COLO829 (cell line): ENCODE measurements at places on chromosomes 4 and X.
A peak's percentile ranks its signal among the peaks of the same experiment; 100 is the strongest.

DNA sequence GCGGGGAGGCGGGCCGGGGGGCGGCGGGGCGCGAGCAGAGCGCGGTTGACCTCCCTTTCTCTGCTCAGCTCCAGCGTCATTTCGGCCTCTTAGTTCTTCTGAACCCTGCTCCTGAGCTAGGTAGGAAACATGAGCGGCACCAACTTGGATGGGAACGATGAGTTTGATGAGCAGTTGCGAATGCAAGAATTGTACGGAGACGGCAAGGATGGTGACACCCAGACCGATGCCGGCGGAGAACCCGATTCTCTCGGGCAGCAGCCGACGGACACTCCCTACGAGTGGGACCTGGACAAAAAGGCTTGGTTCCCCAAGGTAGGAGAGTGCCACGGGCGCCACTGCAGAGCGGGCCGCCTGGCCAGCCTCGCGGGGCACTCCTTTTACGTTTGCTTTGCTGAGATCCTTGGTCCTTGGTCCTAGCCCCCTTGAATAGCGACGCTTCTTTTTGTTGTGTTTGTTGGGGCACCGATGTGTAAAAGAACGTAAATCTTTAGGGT is at the start of gene HTATSF1:
HTATSF1 (plus strand) TSS at position 37 of the 497 bp plus-strand sequence; CDS start at position 130, 93 bp downstream.
- DNase-seq, result no peak

GRCh38 chrX:133555782-133556458 is 140.6 kb upstream of the GPC4 start:
- no peak for DNase-seq

- DNase-seq, result peak; percentile 20
Observed at GRCh38 chr4:145097331-145097820, 620 bp downstream of the ANAPC10 start.

DNA sequence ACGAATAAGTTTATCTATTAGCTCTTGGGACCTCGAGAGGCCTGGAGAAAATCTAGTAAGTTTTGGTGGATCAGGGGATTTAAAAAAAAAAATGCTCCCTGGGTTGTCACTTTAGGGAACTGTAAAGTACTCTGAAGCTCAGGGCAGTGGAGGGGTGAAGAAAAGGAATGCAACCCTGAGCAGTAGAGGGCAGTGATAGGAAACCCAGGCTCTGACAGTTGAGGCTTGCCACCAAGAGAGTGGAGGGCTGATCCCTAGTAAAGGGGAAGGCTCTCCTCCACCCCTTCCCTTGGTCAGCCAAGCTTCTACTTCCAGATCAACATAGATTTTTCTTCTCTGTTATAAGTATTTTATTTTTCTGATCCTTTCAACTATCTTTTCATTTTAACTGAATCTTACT is 73.1 kb downstream of the FBXO8 start:
- DNase-seq, result no peak

DNA sequence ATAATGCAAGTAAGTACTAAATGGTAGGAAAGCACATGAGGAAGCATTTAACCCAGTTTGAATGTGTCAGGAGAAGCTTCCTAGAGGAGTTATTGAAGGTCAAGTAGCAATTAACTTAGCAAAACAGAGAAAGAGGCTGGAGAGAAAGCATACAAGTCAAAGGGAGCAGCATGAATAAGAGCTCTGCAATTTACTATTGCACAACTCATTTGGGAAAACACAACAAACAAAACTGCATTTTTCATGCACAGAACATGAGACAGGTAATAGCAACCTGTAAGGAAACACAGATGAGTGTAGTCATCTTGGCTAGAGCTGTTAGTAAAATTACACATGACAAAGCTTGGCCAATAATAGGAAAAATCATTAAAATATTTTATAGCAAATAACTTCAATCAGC is 538.1 kb downstream of the PPP4R3C start:
- DNase-seq, result no peak

- peak; percentile 64 for DNase-seq
Observed at GRCh38 chr4:145083891-145084605, 13.9 kb downstream of the ANAPC10 start.

DNA sequence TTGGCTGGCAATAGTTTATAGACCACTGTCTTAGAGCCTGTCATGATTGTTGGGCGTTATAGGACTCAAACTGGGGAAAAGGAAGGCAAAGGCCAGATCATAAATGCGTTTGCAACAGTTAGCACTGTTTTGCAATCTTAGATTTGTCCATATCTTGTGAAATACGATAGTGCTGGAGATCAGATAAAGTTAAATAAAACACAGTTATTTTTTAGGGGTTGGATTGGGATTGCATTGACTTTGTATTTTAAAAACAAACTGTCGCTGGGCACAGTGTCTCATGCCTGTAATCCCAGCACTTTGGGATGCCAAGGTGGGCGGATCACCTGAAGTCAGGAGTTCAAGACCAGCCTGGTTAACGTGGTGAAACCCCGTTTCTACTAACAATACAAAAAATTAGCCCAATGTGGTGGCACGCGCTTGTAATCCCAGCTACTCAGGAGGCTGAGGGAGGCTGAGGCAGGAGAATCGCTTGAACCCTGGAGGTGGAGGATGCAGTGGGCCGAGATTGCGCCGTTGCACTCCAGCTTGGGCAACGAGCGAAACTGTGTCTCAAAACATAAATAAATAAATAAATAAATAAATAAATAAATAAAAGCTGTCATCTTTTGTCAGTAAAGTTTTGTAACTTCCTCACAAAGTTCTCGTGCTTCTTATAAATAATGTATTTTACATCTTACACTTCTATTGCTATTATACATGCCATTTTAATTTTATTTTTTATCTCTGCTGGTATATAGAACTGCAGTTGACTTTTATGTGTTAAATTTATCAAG is 117.2 kb downstream of the KDM6A start:
- DNase-seq, result no peak

DNA sequence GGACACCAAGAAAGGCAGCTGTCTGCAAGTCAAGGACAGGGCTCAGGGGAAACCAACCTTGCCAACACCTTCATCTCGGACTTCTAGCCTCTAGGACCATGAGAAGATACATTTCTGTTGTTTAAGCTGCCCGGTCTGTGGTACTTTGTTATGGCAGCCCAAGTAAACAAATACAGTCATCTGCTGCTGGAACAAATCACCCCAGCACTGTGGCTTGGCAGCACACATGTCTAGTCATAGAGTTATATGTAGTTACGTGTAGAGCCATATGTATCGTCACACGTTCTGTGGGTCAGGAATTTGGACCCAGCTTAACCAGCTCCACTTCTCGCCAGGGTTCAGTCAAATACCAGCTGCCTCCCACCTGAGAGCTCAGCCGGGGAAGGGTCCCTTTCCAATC is 2.5 kb downstream of the HTT-AS start:
- DNase-seq, result no peak

DNA sequence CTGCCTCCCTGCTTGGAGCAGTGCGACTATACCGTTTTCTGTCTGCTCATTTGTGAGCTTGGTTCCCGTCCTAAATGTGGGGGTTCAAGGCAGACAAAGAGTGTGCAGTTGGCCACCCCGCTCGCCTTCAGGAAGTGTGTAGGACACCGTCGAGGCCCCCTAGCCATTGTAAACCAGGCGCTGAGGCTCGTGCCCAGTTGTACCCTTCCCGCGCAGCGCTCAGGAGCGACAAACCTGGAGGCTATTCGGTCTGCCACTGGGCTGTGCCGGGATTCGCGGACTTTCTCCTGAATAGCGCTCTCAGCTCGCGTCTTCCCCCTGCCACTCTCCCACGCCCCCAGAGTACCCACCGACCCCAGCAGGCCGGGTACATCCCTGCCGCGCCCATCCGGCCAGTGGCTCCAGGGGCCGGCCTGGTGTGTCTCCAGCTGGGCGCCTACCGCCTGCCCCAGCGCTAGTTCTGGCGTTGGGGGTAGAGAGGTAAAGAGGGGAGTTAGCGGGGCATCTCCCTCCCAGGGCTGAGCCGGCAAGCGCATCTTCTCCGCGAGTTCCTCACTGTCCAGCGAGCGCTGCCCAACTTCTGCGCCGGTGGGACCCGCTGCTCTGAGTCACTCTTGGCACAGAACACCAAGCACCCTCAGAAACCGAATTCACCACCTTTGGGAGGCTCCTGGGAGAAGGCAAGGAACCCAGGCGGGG is 880 bp upstream of the LONRF3 start:
- DNase-seq, result no peak

DNA sequence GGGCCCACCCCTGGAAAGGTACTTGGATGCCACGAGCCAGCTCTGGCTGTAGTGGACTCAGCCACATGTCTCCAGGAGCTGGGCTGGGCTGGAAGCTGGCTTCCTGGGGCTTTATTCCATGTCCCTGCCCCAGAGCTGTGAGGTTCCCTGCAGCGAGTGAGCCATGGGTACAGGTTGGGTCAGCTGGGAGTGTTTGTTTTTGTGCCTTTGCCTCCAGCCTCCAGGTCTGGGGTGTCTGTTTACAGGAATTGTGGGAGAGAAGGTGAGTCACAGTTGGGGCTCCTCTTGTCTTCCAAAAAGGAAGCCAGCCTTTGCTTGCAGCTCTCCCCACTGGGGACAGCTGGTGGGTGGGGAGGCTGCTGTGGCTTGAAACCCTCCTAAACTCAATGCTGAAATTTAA is 21.5 kb downstream of the SORCS2 start:
- DNase-seq, result no peak

GRCh38 chr4:153296040-153296823 is 48.3 kb upstream of the MND1 start:
- DNase-seq, result no peak

DNA sequence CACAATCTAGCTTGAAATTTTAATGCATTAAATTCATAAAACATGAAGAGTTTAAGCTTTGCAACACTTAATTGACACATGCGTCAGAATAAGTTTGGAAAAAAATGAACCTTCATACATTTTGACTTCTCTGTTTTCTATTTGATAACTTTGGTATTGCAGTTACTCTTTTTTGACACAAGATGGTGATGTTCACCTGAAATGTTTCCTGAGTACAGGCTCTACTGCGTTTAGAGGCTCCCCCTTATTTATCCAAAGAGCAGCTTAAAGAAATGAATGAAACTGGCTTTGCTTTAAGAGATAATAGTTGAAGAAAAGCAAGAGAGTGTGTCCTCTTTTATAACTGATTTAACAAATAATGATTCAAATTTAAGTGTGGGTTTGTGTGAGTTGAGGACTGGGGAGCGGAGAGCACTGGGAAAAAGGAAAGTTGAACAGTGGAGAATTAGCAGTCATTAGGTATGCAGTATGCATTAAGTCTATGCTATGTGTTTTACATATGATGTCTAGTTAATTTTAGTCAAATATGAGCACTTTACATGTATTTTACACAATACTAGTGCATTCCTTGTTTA is 180.6 kb upstream of the NUDT6 start:
- peak; percentile 60 for DNase-seq

GRCh38 chr4:4901877-4902276 is 42.4 kb downstream of the MSX1 start:
- no peak for DNase-seq

DNA sequence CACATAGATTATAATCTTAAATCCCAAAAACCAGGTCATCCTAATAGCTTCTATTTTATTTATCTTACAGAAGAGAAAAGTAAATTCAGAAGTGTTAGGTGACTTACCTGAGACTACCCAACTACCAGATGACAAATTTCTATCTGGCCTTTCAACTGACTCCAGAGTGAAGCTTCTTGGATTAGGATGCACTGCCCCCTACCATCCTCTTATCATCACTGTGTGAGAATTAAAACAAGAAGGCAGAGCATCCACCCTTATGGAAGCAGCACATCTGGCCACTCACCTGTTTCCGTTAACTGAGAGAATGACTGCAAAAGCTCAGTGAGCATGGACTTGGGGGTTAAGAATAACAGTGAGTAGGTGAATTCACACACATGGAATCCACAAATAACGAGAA is 502.6 kb upstream of the TECRL start:
- no peak for DNase-seq

DNA sequence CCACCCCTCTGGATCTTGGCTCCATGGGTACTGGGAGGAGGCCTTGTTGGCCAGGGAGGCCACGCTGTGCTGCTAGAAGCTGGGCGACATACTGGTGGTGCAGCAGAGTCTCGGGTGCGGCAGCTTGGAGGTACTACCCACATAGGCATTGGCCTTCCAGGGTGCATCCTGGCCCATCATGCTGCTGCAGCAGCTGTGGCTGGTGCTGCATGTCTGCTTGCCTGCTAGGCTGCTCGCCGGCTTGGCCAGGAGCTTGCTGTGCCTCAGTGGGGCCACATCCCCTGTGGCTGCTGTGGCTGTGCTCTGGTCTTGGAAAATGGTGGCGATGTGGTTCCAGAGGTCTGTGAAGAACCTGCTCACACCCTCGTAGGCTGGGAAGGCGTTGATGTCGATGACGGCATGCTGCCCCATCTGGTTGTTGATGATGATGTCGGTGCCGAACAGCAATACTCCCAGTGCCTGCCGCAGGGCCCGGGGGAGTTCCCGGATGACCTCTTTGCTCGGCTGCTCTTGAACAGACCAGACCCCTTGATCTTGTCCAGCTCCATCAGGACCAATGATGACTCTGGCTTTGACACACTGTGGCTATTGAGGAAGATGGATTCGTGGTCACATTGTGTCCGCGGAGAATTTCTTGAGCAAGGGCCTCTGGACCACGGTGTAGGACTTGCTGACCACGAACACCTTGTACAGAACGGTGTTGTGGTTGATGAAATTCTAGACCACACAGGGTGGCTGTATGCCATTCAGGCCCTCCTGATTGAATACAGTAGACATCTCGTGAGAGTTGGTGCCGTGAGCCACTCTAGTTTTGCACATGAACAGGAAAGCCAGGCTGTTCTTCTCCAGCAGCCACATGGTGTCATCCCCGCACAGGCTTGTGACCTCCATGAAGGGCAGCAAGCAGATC is 11.8 kb downstream of the RBM10 start:
- DNase-seq, result no peak

- no peak for DNase-seq
Observed at GRCh38 chr4:19888587-19888986, 363.1 kb upstream of the SLIT2 start.

DNA sequence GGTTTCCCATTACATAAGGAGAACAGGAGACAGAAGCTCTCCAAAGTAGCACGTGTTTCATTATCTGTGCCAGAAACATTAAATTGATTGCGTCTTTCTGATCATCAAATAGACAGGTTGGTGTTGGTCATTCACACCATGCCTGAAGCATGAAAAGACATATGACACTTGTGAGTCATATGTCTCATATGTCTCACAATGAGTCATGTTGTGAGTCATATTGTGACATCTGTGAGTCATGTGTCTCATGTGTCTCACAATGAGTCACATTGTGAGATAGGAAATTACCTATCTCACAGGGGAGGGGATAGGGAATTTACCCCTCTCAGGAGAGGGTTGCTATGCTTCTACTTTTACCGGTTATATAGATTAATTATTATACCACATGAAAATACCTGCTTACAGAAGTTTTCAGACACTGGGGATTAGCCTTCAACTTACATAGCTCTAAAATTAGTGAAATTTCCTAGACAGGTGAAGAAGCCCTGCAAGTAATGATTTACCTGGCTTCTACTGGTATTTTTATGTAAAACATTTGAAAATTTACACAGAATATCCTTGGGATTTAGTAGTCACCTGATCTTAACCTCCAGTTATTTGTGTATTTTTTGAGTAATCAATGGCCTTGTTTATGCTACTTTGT is 80.8 kb downstream of the NPFFR2 start:
- DNase-seq, result peak; percentile 77

- DNase-seq, result peak; percentile 18
Observed at GRCh38 chr4:154164931-154165839, 326.4 kb downstream of the DCHS2 start.

GRCh38 chr4:94459462-94460161 is 7.9 kb downstream of the PDLIM5 start:
- DNase-seq, result peak; percentile 84

- DNase-seq, result no peak
Observed at GRCh38 chr4:137901114-137901513, 341.0 kb downstream of the SLC7A11 start.

GRCh38 chr4:113742643-113743042 is 18.9 kb downstream of the CAMK2D start:
- DNase-seq, result no peak

GRCh38 chr4:71334465-71334882 is 4.3 kb upstream of the SLC4A4 start:
- no peak for DNase-seq
